Vagina (tissue), 2 donors: ENCODE measurements at places on chromosomes 12 and 14.

DNA sequence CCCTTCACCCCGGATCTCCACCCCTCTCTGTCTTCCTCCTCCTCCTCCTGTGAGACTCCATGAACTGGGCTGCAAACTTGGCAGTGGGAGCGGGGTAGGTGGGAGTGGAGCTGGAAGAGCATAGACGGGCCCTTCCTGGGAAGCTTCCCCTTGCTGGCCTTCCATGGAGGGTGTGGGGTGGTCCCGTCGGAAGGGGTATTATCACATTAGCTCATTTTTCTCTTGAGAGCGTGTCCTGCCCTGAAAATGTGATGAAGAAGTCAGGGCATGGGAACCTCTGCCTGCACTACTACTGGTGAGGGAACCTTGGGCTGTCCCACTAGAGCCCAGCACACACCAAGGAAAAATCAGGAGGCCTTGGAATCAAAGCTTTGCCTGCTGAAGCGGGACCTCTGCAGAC is 66.5 kb downstream of the CACNA1C start:
- DNase-seq, result no peak

GRCh38 chr12:3035815-3036702 is 41.1 kb upstream of the TSPAN9 start:
- no peak for DNase-seq

- DNase-seq, result no peak
These were observed 76.1 kb upstream of the REP15 start for GRCh38 chr12:27620121-27620520.

- no peak for DNase-seq
These were observed 1.0 kb upstream of the SERPINA3 start for GRCh38 chr14:94611179-94611578.

DNA sequence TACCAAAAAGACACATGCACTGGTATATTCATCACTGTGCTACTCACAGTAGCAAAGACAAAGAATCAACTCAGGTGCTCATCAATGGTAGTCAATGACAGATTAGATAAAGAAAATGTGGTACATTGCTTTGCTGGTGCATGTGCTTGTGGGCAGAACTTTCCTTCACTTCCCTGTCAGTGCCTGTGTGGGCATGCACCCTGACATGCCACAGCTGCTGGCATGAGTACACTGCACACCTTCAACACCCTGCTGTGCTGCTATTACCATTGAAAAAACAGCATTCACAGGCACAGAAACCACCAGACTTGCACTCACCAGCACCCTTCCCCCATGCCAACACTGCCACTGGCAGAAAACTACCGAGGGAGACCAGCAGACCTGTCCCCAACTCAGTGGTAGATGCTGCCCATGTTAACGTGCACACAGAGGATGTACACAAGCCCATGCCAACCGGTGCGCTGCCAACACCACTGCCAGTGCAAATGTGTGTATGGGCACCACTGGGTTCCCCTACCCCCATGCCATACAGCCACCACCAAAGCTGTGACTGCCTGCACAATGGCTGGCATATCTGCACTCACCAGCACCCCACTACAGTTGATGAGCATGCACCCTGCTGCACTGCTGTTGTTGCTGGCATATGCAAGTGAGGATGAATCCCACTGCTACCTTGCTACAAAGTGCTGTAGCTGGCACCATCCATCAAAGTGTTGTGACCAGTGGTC is 57.4 kb downstream of the APOBEC1 start:
- DNase-seq, result no peak

DNA sequence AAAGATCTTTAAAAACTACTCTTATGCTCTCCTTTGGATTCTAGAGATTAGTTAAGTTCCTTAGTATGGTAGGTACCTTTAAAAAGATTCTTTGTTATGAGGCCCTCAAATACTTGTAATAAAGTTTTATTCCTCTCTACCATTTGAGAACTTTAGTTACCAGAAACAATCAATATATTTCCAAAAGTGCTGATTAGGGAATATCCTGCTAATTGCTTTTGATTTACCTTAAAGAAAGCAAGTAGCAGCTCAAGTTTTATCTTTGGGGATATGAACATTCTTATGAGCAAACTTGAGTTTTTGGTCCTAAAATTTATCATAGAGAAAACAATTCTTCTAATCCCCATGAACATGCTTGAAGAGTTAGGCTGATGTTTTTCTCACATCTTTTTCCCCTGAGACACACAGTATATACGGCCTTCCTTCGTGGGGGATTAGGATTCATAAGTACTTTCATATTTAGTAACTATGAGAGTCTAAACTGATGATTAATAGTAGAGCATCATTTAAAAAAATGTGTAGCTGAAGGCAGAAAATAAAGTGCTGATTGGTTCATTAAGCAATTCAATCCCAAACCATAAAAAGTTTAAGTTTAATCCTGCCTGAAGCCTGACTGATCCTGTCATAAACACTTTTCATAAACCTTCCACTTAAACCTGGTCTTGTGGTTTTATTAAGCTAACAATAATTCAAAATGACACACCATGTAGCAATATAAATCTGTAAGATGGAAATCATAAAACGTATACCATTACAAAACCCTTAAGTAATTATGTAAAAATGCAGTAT is 380.5 kb upstream of the FBXO33 start:
- DNase-seq, result no peak

GRCh38 chr14:69358233-69358963 is 39.7 kb downstream of the ERH start:
- no peak for DNase-seq

GRCh38 chr14:62800577-62800976 is 244.7 kb downstream of the KCNH5 start:
- no peak for DNase-seq

DNA sequence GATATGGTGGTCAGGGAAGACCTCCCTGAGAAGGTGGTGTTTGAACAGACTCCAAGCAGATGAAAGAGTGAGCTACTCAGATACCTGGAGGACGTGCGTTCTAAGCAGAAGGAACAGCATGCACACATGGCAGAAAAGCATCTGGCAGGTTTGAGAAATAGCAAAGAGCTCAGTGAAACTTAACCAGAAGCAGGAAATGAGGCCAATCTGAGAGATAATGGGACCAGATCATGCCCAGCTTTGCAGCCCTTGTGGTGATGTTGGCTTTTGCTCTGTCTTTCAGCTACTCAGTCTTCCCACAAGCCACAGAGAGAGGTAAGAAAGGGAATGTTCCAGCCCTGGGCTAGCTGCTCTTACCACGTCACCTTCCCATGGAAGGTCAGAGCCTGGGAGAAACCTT is 176.3 kb upstream of the GSC start:
- no peak for DNase-seq

GRCh38 chr12:30814295-30814655 is 59.5 kb upstream of the CAPRIN2 start:
- DNase-seq, result no peak

DNA sequence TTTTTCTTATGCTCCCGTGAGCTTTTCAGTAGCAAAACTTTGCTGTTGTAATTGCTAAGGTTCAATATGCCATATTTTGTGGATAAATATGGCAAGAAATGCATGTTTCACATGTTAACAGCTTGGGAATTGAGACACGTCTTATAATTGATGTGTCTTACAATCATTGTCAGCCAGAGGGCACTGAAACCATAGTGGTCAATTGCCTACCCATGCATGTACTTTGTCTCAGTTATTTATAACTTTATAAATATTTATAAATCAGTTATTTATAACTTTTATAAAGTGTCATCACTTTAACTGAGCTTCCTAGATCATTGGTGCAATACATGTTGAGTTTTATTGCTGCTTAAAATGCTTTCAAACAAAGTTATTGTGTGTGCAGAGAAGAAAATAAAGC is 82.0 kb downstream of the CATSPERB start:
- DNase-seq, result no peak

DNA sequence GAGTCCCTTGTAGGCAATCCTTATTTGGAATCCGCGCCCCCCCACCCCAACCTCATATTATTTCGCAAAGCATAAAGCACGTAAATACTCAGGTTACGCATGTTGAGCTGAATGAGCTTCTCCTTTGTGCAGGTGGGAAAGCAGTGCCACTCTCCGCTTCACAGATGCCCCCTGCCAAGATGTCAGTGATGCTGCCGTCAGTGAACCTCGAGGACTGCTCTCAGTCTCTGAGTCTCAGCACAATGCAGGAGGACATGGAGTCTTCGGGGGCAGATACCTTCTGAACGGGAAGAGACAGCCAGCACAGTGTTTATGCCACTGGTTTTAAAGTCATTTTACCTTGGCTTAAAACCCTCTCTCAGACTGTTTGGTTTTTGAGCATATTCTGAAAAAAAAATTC is 90.1 kb upstream of the DACT1 start:
- DNase-seq, result no peak

GRCh38 chr12:6752167-6752920 is 597 bp downstream of the MLF2 start:
- DNase-seq, result no peak

- no peak for DNase-seq
These were observed 50.1 kb downstream of the KIAA0586 start for GRCh38 chr14:58477653-58478052.

- DNase-seq, result no peak
These were observed 32.4 kb downstream of the BICD1 start for GRCh38 chr12:32139064-32139421.

GRCh38 chr14:61476754-61477410 is 155.5 kb downstream of the PRKCH start:
- peak; percentile 95 for DNase-seq

- DNase-seq, result no peak
These were observed 8.7 kb downstream of the KLRC4 start for GRCh38 chr12:10400829-10401228.

- DNase-seq, result no peak
These were observed at the start of gene EEF1AKMT3 for GRCh38 chr12:57772429-57773322. EEF1AKMT3 (plus strand) TSS chr12:57772614; CDS start chr12:57772725, 111 bp downstream.

DNA sequence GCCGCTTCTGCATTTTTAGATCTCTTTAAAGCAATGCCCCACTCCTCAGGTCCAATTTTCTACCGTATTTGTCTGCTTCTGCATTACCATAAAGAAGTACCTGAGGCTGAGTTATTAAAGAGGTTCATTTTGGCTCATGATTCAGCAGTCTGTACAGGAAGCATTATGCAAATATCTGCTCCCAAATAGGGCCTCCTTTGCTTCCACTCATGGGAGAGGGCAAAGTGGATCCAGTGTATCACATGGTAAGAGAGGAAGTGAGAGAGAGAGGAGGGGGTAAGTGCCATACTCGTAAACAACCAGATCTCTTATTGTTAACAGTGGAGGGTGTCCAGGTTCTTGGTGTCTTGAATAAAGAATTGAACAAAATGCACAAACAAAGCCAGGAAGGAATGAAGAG is 316.1 kb upstream of the SEL1L start:
- no peak for DNase-seq

GRCh38 chr12:69712826-69713225 is 13.7 kb upstream of the BEST3 start:
- no peak for DNase-seq
